ENCODE measurements at places on chromosomes 4 and X.

- DNase-seq, result no peak
Measured at GRCh38 chrX:95893636-95894035, 791.0 kb upstream of the DIAPH2 start.

DNA sequence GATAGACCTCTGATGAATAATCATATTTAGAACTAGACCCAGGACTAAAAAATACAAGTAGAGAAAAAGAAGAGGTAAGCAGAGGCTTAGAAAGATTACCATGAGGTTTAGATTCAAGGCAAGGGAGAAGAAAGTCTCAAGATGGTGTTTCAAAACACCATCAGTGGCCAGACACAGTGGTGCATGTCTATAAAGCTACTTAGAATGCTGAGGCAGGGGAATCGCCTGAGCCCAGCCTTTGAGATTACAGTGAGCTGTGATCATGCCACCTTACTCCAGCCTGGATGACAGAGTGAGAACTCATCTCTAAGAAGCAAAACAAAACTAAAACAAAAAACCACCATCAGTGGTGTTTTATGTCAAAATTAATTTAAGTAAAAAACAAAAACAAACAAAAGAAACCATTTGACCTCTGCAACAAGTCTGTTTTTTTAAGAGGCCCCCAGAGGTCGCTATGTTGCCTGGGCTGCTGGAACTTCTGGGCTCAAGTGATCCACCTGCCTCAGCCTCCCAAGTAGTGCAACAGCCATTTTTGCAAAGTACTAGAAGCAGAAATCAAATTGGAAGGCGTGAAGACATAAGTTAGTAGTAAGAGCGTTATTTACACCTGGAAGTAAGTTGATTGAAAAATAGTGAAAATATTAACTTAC is 784.3 kb downstream of the ADGRL3 start:
- no peak for DNase-seq

DNA sequence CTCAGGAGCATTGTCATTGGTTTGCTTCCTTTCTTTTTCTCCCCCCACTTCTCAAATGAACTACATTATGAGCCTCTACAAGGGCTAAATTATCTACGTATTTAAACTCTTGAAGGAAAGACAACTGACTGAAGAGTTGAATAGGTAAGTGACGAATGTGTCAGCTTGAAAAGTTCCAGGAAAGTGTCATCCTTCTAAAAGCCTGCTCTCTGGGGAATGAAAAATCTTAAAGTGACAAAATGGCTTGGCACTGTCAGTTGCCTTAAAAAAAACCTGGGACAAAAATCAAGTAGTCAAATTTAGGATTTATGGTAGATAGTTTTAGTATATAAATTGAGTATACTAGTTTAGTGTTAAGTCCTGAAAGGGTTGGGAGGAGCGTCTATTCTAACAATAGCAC is 173.9 kb upstream of the NDP start:
- no peak for DNase-seq

- DNase-seq, result no peak
Measured at GRCh38 chrX:99603091-99603814, 806.8 kb downstream of the PCDH19 start.

- DNase-seq, result no peak
Measured at GRCh38 chr4:2066571-2067445, 7.7 kb downstream of the NAT8L start.

DNA sequence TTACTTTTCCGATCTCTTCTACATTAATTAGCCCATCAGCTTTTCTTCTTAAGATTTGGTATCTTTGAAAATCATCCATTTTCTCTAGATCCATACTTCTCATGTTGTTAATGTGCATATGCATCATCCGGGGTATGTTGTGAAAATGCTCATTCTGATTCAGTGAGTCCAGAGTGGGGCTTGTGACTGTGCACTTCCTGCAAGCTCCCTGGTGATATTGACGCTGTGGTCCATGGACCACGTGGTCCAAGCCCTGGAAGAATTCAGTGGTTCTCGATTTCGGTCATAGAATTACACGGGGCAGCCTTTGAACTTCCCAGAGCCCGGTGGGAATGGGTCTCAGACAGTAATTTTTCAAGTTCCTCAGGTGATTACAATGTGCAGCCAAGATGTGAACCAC is 69.8 kb downstream of the ZFX start:
- no peak for DNase-seq
